ENCODE measurements at places on chromosomes 6 and 20.

DNA sequence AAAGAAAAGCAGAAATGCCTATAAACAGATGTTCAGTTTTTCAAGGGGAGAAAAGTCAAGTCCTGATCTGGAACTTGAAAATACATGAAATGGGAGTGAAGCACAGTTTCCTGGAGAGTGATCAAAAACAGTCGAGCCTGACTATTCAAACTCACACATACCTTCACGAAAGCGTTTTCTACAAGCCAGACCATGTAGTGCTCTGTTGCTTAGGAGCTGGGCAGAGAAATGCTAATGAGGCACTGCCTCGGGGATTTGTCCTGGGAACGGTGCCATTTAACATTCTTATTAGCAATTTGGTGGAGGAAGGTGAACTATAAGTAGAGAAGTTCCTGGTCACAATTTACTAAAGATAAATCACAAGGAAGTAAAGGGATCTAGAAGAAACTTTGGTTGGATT, 5.9 kb downstream of the NHSL1 start:
- H3K4me3 ChIP-seq = no peak overlapping the region
- DNase-seq = no peak
- H3K27me3 ChIP-seq = no peaks in the 10 kb centered on the region
- H3K4me1 ChIP-seq = peaks cover 9% of the 10 kb centered on the region

GRCh38 chr6:73969971-73970970, 274.3 kb downstream of the CD109 start:
- no peaks in the 10 kb centered on the region for H3K4me1 ChIP-seq
- no peaks in the 10 kb centered on the region for H3K27me3 ChIP-seq
- H3K4me3 ChIP-seq = no peak overlapping the region
- DNase-seq = no peak
- H3K36me3 ChIP-seq = no peaks in the 10 kb centered on the region

DNA sequence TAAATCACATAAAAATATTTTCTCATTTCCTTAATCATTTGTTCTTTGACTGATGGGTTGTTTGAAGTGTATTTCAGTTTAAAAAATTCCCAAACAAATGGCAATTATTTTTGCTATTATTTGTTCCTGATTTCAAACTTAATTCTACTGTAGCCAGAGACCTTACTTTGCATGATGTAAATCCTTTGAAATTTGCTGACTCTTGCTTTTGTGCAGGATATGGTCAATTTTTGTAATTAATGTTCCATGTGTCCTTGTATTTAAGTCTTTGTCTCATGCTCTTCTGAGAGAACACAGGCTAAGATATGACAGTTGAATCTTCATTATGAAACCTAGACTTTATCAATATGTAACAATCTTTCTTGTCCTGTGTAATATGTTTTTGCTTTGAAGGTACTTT, 295.0 kb upstream of the CHD6 start:
- no peak overlapping the region for H3K27ac ChIP-seq
- no peaks in the 10 kb centered on the region for H3K4me1 ChIP-seq
- no peaks in the 10 kb centered on the region for H3K27me3 ChIP-seq
- no peak overlapping the region for H3K4me3 ChIP-seq

DNA sequence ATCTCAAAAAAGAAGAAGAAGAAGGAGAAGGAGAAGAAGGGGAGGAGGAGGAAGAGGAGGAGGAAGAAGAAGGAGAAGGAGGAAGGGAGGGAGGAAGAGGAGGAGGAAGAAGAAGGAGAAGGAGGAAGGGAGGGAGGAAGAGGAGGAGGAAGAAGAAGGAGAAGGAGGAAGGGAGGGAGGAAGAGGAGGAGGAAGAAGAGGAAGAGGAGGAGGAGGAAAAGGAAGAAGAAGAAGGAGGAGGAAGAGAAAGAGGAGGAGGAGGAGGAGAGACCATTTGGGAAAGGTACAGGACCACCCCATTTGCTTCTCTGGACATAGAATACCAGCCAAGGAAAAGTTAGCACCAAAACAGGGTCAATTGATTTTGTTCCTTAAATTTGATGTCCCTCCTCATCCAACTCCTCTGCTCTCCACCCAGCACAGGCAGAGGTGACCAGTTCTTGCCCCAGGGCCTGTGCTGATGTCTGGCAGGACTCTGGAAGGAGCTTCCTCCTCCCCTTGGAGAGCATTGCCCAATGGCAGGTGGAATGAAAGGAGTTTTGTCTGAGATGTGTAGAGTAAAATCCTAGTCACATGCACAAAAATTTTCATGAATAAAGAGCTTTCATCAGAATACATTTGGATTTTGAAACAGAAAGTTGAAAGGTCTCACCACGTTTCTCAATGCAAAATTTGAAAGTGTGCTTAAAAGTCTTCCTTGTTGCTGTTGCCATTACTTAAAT, 182.9 kb downstream of the LY86 start:
- H3K27ac ChIP-seq = no peak overlapping the region
- H3K27me3 ChIP-seq = no peaks in the 10 kb centered on the region
- H3K4me1 ChIP-seq = no peaks in the 10 kb centered on the region

DNA sequence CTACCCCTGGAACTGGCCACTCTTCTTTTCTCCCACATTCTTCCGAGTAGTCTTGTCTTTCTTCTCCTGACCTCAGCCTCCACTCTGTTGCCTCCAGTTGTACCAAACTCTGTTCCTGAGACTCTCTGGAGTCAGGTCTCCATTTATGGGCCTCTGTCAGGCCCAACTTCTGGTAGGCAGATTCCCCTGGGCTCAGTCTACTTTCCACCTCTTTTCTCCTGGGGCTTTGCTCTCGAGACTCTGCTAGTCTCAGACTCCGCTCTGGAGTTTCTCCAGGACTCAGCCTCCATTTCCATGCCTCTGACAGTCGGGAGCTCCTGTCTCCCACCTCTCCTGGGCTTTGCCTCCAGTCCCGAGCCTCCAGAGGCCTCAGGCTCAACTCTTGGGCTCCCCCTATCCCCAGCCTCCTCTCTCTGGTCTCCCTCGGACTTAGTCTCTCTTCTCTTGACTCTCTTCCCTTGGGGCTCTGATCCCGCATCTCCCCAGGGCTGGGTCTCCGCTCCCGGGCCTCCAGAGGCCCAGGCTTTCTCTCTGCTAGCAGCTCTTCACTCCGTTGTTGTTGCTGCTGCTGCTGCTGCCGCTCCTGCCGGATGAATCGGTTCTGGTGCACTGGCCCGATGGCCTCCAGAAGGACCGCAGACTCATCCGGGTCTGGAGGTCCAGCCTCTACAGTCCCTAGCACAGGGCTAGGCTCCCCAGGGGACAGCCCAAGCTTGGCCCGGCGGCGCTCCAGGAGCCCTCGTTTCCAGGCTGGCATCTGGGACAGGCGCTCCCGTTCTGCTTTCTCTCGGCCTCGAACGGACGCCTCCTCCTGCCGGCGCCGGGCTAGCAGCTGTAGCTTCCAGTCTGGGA, 1.1 kb downstream of the PPP1R18 start:
- H3K4me3 ChIP-seq = peak overlapping the region; percentile 81
- H3K36me3 ChIP-seq = no peaks in the 10 kb centered on the region
- peak overlapping the region; percentile 93 for H3K27ac ChIP-seq
- peak; percentile 36 for DNase-seq
- no peaks in the 10 kb centered on the region for H3K27me3 ChIP-seq

DNA sequence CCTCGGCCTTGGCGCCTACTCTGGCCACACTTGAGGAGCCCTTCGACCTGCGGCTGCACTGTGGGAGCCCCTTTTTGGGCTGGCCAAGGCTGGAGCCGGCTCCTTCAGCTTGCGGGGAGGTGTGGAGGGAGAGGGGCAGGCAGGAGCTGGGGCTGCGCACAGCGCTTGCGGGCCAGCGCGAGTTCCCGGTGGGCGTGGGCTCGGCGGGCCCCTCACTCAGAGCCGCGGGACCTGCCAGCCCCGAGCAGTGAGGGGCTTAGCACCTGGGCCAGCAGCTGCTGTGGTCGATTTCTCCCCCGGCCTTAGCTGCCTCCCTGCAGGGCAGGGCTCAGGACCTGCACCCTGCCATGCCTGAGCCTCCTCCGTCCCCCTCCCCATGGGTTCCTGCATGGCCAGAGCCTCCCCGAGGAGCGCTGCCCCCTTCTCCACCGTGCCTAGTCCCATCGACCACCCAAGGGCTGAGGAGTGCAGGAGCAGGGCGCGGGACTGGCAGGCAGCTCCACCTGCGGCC, 136.8 kb downstream of the EPHA7 start:
- H3K4me1 ChIP-seq = no peaks in the 10 kb centered on the region
- H3K27ac ChIP-seq = no peak overlapping the region
- H3K36me3 ChIP-seq = no peaks in the 10 kb centered on the region
- no peak overlapping the region for H3K4me3 ChIP-seq
- no peak for DNase-seq

DNA sequence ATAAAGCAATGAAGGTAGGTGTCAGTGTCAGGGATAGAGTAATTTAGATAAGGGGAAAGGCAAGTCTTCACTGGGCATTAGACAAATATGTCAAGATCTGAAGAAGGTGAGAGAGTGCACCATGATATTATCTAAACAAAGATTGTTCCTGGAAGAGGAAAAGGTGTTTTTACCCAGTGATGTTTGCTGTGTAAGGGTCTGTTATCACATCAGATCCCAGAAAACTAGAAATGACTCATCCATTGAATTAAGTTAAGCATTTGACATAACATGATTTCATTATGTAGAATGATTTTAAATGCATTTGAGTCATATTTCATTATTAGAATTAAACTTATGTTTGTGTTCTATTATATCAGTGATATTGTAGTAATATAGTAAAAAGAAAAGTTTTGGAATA, 1279.5 kb upstream of the CITED2 start:
- no peaks in the 10 kb centered on the region for H3K27me3 ChIP-seq
- no peaks in the 10 kb centered on the region for H3K36me3 ChIP-seq
- no peak overlapping the region for H3K27ac ChIP-seq
- no peaks in the 10 kb centered on the region for H3K4me1 ChIP-seq
- no peak for DNase-seq

- no peaks in the 10 kb centered on the region for H3K36me3 ChIP-seq
- H3K27me3 ChIP-seq = peaks cover 38% of the 10 kb centered on the region
- peak overlapping the region; percentile 43 for H3K4me3 ChIP-seq
- no peak overlapping the region for H3K27ac ChIP-seq
- H3K4me1 ChIP-seq = peaks cover 26% of the 10 kb centered on the region
- DNase-seq = peak; percentile 81
Observed at GRCh38 chr20:2206957-2207769, 88.6 kb upstream of the TGM3 start.

- H3K27me3 ChIP-seq = peaks cover 88% of the 10 kb centered on the region
- no peaks in the 10 kb centered on the region for H3K4me1 ChIP-seq
- H3K27ac ChIP-seq = no peak overlapping the region
- H3K4me3 ChIP-seq = peak overlapping the region; percentile 61
- peak; percentile 71 for DNase-seq
Observed at GRCh38 chr20:32018269-32019155, 8.3 kb downstream of the CCM2L start.

GRCh38 chr20:41889126-41889843, 271.1 kb upstream of the CHD6 start:
- no peak for DNase-seq
- H3K27me3 ChIP-seq = no peaks in the 10 kb centered on the region
- no peaks in the 10 kb centered on the region for H3K4me1 ChIP-seq
- no peaks in the 10 kb centered on the region for H3K36me3 ChIP-seq

DNA sequence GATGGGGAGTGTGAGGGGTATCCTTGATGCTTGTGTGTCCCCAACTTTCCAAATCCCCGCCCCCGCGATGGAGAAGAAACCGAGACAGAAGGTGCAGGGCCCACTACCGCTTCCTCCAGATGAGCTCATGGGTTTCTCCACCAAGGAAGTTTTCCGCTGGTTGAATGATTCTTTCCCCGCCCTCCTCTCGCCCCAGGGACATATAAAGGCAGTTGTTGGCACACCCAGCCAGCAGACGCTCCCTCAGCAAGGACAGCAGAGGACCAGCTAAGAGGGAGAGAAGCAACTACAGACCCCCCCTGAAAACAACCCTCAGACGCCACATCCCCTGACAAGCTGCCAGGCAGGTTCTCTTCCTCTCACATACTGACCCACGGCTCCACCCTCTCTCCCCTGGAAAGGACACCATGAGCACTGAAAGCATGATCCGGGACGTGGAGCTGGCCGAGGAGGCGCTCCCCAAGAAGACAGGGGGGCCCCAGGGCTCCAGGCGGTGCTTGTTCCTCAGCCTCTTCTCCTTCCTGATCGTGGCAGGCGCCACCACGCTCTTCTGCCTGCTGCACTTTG, at the start of gene TNF:
TNF (plus strand) TSS at position 231 of the 567 bp plus-strand sequence; CDS start at position 408, 177 bp downstream.
- no peaks in the 10 kb centered on the region for H3K4me1 ChIP-seq
- H3K4me3 ChIP-seq = peak within 1 kb of the TSS; percentile 37
- no peaks in the 10 kb centered on the region for H3K36me3 ChIP-seq
- peak; percentile 68 for DNase-seq
- H3K27ac ChIP-seq = peak within 1 kb of the TSS; percentile 72

DNA sequence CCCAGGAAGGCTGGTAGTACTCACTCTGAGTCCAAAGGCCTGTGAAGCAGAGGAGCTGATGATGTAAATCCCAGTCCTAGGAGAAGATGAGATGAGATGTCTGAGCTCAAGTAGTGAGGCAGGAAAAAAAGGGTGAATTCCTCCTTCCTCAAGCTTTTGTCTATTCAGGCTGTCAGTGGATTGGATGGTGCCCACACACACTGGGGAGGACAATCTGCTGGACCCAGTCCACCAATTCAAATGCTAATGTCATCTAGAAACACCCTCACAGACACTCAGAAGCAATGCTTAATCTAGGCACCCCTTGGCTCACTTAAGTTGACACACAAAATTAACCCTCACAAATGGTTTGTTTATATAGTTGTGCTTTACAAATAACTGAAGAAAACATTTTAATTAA, 94.6 kb downstream of the CD109 start:
- H3K27me3 ChIP-seq = no peaks in the 10 kb centered on the region
- H3K4me3 ChIP-seq = no peak overlapping the region
- DNase-seq = no peak

DNA sequence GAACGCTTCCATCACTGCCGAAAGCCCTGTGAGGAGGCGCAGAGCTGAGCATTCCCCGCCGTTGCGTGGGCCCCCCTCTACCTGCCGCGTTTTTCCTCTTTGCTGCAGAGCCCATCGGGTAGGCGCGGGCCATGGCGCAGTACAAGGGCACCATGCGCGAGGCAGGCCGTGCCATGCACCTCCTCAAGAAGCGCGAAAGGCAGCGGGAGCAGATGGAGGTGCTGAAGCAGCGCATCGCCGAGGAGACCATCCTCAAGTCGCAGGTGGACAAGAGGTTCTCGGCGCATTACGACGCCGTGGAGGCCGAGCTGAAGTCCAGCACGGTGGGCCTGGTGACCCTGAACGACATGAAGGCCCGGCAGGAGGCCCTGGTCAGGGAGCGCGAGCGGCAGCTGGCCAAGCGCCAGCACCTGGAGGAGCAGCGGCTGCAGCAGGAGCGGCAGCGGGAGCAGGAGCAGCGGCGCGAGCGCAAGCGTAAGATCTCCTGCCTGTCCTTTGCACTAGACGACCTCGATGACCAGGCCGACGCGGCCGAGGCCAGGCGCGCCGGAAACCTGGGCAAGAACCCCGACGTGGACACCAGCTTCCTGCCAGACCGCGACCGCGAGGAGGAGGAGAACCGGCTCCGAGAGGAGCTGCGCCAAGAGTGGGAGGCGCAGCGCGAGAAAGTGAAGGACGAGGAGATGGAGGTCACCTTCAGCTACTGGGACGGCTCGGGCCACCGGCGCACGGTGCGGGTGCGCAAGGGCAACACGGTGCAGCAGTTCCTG, 693 bp downstream of the FAM50B start:
- peak overlapping the region; percentile 72 for H3K27ac ChIP-seq
- DNase-seq = peak; percentile 13
- H3K27me3 ChIP-seq = no peaks in the 10 kb centered on the region
- H3K4me1 ChIP-seq = no peaks in the 10 kb centered on the region

- H3K4me1 ChIP-seq = no peaks in the 10 kb centered on the region
- DNase-seq = no peak
- no peaks in the 10 kb centered on the region for H3K27me3 ChIP-seq
- no peak overlapping the region for H3K4me3 ChIP-seq
- no peak overlapping the region for H3K27ac ChIP-seq
- H3K36me3 ChIP-seq = no peaks in the 10 kb centered on the region
Observed at GRCh38 chr6:22642254-22642653, 72.9 kb downstream of the HDGFL1 start.

- no peak overlapping the region for H3K4me3 ChIP-seq
- no peaks in the 10 kb centered on the region for H3K36me3 ChIP-seq
- H3K4me1 ChIP-seq = peaks cover 33% of the 10 kb centered on the region
- no peaks in the 10 kb centered on the region for H3K27me3 ChIP-seq
- DNase-seq = peak; percentile 52
Observed at GRCh38 chr20:53608456-53609452, 15.1 kb upstream of the ZNF217 start.

Measured in transverse colon (tissue), 4 donors.